Activated CD4-positive, alpha-beta memory T cell treated with anti-CD3 and anti-CD28 coated beads, Interleukin-2, amount 10 ng/mL, durations not matched to agents 7 days and 5 days (primary cell): ENCODE measurements at places on chromosomes 5 and 9. TPM values are rescaled to one million over a fixed set of nuclear protein-coding genes. Genes with fewer than 3 reads are reported as not detected.

DNA sequence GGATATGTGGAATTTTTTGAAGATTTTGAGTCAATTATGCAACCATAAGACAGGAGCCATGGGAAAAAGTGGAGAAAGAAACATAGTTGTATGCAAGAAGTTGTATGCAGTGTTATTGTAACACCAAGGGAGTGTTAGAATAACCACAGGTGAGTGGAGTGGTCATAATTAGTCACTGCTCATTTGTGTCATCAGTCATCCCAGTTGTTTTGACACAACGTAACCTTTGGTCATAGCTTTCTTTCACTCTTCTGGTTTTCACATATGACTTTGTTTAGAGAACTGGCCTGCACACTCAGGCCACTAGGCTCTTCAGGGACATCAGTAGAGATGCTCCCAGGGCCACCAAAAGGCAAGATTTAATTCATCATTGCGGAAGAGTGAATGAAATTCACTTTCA lies 158.7 kb upstream of the HMHB1 start:
- peaks cover 9% of the 10 kb centered on the region for H3K4me1 ChIP-seq
- no peaks in the 10 kb centered on the region for H3K36me3 ChIP-seq
- no peak for DNase-seq
- no peaks in the 10 kb centered on the region for H3K27me3 ChIP-seq
- no peak overlapping the region for H3K27ac ChIP-seq
- no peak overlapping the region for H3K4me3 ChIP-seq

DNA sequence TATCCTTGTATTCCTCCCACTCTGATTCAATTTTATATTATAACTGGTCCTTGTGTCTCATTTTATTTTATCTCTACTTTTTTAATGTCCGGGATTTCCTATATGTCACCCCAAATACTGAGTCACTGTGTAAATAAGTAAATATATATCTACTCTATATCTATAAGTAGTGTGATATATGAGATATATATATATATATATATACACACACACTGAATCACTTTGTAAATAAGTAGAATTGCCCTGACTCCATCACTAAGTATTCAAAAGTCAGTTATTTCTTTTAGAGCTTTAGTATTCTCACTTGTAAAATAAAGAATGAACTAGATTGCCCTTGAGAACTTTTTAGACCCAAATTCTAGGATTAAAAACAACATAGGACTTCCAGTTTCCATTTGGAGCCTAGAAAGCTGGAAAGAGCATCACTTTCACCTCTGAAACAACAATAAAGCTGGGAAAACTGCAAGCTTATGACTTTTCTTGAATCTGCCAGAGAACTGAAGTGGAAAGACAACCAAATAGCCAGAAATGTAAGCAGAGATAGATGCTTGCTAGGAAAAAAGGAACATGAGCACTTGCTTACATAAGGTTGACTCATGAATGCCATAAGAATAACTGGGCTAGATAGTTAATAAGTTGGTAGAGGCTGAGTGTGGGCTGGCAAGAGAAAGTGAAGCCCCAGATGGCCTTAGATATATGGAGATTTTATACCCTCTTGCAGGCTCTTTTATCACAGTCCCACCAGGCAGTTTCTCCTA lies 171.1 kb upstream of the TLX3 start:
- H3K27me3 ChIP-seq = no peaks in the 10 kb centered on the region
- H3K4me1 ChIP-seq = no peaks in the 10 kb centered on the region
- no peak overlapping the region for H3K4me3 ChIP-seq
- no peaks in the 10 kb centered on the region for H3K36me3 ChIP-seq

DNA sequence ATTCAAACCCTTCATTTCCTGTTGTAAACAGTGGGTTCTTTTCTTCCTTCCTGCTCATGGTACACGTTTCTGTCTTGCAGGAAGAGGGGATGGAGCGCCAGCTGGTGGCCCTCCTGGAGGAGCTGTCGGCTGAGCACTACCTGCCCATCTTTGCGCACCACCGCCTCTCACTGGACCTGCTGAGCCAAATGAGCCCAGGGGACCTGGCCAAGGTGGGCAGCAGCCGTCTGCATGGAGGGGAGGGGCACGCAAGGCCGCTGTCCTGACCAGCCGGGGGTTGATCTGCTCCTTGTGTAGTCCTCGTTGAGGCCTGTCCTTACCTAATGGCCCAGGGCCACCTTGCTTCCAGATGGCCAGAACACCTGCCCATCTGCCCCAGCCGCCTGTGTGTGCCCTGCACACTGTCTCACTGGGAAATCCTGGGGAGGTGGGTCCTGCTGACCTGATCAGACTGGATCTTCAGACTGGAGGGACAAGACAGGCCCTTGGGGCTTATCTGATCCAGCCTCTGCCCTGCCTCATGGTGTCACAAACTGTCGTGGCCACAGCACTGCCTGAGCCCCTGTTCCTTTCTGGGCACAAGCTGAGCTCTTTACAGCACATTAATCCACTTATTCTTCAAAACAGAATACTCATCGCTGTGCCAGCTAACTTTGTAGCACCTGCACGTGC lies 44.7 kb downstream of the LRSAM1 start:
- peaks cover 14% of the 10 kb centered on the region for H3K36me3 ChIP-seq
- peaks cover 10% of the 10 kb centered on the region for H3K4me1 ChIP-seq
- H3K4me3 ChIP-seq = no peak overlapping the region
- peak overlapping the region; percentile 36 for H3K27ac ChIP-seq
- DNase-seq = no peak

DNA sequence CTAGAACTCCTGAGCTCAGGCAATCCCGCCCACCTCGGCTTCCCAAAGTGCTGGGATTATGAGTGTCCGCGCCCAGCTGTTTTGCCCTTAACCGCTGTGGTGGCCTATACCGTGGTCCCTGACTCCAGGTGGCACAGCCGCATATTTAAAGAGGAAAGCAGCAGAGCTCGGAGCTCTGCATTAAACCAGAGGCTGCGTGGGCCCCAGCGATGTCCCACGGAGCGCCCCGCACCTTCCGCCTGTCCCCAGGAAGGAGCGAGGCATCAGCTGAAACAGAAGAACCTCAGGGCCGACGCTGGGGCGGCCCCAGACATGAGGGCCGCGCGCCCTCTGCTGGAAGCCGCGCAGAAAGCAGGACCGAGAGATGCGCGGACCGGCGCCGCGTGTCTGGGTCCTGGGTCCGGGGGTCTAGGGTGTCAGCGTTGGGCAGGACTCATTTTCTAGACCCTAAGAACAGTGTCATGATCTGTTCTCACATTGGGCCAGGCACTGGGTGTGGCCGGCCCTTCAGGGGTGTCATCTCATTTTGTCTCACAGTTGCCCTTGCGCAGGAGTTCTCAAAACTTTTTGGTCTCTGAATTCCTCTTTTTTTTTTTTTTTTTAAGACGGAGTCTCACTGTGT lies 37.7 kb downstream of the LAMC3 start:
- H3K27me3 ChIP-seq = no peaks in the 10 kb centered on the region
- H3K36me3 ChIP-seq = no peaks in the 10 kb centered on the region
- no peak overlapping the region for H3K27ac ChIP-seq

GRCh38 chr9:129751841-129752801 lies 721 bp downstream of the PTGES start:
- no peaks in the 10 kb centered on the region for H3K36me3 ChIP-seq
- peaks cover 10% of the 10 kb centered on the region for H3K4me1 ChIP-seq
- H3K27me3 ChIP-seq = peaks cover 12% of the 10 kb centered on the region
- no peak for DNase-seq

GRCh38 chr5:111353035-111353434 lies 128.9 kb downstream of the CAMK4 start:
- peaks cover 30% of the 10 kb centered on the region for H3K36me3 ChIP-seq
- H3K27ac ChIP-seq = no peak overlapping the region

GRCh38 chr5:8327016-8327415 lies 458.1 kb downstream of the MTRR start:
- H3K4me1 ChIP-seq = no peaks in the 10 kb centered on the region
- no peak for DNase-seq
- no peaks in the 10 kb centered on the region for H3K36me3 ChIP-seq
- no peak overlapping the region for H3K4me3 ChIP-seq
- no peak overlapping the region for H3K27ac ChIP-seq
- H3K27me3 ChIP-seq = no peaks in the 10 kb centered on the region

- peaks cover 3% of the 10 kb centered on the region for H3K27me3 ChIP-seq
- no peaks in the 10 kb centered on the region for H3K4me1 ChIP-seq
- no peak for DNase-seq
- no peak overlapping the region for H3K4me3 ChIP-seq
- no peak overlapping the region for H3K27ac ChIP-seq
- no peaks in the 10 kb centered on the region for H3K36me3 ChIP-seq
Measured at GRCh38 chr9:127344368-127345000, 52.5 kb upstream of the SLC2A8 start.

- no peak overlapping the region for H3K27ac ChIP-seq
- no peaks in the 10 kb centered on the region for H3K36me3 ChIP-seq
- DNase-seq = no peak
- no peak overlapping the region for H3K4me3 ChIP-seq
- H3K4me1 ChIP-seq = no peaks in the 10 kb centered on the region
Measured at GRCh38 chr9:135394699-135395645, 84.6 kb upstream of the PPP1R26 start.

DNA sequence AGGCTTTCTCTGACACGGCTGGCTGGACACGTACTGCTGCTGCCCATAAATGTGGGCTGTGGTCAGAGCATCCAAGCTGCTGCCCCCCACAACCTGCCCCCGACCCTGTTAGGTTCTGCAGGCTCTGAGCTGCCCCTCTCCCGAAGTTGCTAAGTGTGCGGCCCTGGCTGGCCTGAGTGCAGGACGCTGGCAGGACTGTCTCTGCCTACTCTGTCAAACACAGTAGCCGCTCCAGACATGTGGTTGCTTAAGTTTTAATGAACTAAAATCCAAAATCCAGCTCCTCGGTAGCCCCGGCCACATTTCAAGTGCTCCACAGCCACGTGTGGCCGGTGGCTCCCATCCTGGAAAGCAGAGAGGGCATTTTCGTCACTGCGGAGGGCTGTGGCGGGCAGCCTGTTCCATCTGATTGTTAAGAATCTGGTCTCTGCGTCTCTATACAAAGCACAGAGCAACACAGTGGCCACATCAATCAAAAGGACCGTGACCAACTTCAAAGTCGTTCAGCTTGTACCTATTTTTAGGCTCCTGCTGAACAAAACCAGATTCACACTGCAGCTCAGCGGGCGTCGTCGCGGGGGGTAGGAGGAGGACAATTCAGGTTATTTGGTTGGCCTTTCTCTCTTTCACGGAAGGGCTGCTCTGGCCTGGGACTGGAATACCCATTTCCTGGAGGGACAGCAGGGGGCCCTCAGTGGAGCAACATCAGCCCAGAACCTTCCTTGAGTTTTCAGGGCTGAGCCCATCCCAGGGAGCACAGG lies 68.9 kb downstream of the PTCH1 start:
- no peaks in the 10 kb centered on the region for H3K27me3 ChIP-seq
- DNase-seq = no peak
- no peak overlapping the region for H3K4me3 ChIP-seq
- no peak overlapping the region for H3K27ac ChIP-seq
- peaks cover 9% of the 10 kb centered on the region for H3K36me3 ChIP-seq
- H3K4me1 ChIP-seq = no peaks in the 10 kb centered on the region

GRCh38 chr5:81021486-81021885 lies 61.3 kb downstream of the RASGRF2 start:
- H3K27ac ChIP-seq = no peak overlapping the region
- DNase-seq = no peak
- H3K4me1 ChIP-seq = peaks cover 13% of the 10 kb centered on the region
- no peak overlapping the region for H3K4me3 ChIP-seq

GRCh38 chr5:93582677-93583438 lies at the start of gene NR2F1:
Gene NR2F1, plus strand, starts transcription at chr5:93583222. Its CDS starts 1,802 bp downstream, at chr5:93585024.
- peaks cover 31% of the 10 kb centered on the region for H3K4me1 ChIP-seq
- H3K36me3 ChIP-seq = peaks cover 6% of the 10 kb centered on the region
- no peak for DNase-seq
- peaks cover 50% of the 10 kb centered on the region for H3K27me3 ChIP-seq
- H3K27ac ChIP-seq = no peak within 1 kb of the TSS

DNA sequence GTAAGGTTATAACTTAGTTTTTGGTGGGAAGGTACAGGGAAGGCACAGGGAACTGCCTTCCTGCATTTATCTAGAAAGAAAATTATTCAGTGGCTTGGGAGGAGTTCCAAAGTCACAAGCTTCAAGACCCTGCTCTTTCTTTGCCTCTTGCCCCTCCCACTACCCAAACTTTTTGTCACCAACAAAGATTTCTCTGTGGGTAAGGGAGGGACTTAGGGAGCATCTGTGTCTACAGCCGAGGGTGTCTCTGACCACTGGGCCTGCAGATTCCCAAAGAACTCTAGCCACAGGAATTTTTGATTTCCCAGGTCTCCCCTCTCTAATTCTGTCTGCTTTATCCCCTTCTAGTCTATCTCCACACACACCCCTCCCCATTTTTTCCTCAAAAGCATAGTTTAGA lies 2.1 kb downstream of the ECSCR start:
- peak overlapping the region; percentile 98 for H3K27ac ChIP-seq
- DNase-seq = no peak
- no peaks in the 10 kb centered on the region for H3K36me3 ChIP-seq
- H3K27me3 ChIP-seq = no peaks in the 10 kb centered on the region
- peak overlapping the region; percentile 35 for H3K4me3 ChIP-seq

DNA sequence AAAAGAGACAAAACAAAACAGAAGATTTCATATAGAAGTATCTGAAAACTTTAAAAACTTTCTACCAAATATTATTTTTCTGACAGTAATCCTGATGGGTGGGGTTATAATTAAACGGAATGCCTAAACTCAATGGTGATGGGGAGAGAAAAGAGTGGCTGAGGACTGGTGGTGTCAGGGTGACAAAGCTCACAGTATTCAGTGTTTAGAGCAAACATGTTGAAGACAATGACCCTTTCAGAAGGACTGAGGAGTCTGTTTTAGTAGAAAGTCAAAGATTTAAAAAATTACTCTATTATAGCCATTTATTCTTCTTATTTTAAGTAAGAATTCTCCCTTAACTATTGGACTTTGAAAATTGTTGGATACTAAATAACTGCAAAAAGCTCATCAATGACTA lies 1144.0 kb downstream of the TAF11L14 start:
- no peaks in the 10 kb centered on the region for H3K4me1 ChIP-seq
- H3K27ac ChIP-seq = no peak overlapping the region
- H3K36me3 ChIP-seq = no peaks in the 10 kb centered on the region
- no peaks in the 10 kb centered on the region for H3K27me3 ChIP-seq
- DNase-seq = no peak

DNA sequence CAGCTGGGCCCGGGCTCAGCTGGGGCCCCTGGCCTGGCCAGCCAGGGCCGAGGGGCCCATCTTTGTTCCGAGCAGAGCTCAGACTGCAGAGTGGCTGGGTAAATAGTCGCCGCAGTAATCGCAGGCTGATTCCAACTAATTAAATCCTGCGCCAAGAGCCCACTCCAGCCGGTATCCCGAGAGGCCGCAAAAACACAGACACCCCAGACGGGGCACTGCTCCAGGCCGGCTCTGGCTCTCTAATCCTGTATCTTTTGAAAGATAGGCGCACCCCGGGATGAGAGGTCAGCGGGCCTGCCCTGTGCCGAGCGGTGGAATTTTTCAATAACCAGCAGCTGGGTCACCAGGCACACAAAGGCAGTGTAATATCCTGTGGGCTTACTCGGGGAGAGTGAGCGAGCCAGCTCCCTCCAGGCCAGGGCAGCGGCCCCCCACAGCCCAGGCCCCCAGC lies 57.7 kb downstream of the LMX1B start:
- no peak overlapping the region for H3K27ac ChIP-seq
- peaks cover 4% of the 10 kb centered on the region for H3K4me1 ChIP-seq
- no peak overlapping the region for H3K4me3 ChIP-seq
- DNase-seq = no peak

- no peaks in the 10 kb centered on the region for H3K27me3 ChIP-seq
- no peak overlapping the region for H3K27ac ChIP-seq
- no peak overlapping the region for H3K4me3 ChIP-seq
- DNase-seq = no peak
- no peaks in the 10 kb centered on the region for H3K4me1 ChIP-seq
Measured at GRCh38 chr9:134223091-134223490, 58.7 kb upstream of the RNU6ATAC start.

The AHRR gene
- 23.6 TPM for total RNA-seq

The QRFP gene
- not detected for total RNA-seq

The FOXD4 gene
- total RNA-seq = 0.13 TPM

The CD72 gene
- 11.9 TPM for total RNA-seq
